ENCODE measurements at places on chromosomes 11 and 22.

DNA sequence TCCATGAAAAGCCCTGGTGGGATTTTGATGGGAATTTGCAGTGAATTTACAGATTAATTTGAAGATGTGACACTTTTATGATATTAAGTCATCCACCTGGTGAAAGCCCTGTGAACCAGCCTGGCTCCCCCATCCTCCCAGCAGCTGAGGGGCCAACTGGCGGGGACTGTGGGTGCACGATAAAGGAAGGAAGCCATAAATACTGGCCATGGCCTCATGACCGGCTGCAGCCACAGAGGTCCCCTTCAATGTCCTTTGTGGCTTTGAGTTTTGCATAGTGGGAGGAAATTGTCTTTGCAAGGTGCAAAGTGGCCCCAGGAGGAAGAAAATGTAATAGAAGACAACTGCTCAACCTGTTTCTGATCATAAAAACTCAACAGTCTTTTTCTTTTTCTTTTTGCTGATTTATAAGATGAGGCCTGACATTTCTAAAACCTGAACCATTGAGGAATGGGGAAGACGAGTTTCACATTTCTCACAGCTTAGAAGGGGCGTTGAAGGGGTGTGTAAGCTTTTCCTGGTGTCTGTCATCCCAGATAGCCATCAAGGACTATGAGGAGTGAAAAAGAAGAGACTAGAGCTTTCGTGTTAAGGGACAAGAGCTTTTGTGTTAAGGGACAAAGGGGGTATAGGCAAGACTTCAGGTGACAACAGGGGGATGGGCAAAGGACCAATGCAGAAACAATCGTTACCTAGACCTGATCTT, 6.3 kb upstream of the NDUFV1 start:
- no peak for DNase-seq

DNA sequence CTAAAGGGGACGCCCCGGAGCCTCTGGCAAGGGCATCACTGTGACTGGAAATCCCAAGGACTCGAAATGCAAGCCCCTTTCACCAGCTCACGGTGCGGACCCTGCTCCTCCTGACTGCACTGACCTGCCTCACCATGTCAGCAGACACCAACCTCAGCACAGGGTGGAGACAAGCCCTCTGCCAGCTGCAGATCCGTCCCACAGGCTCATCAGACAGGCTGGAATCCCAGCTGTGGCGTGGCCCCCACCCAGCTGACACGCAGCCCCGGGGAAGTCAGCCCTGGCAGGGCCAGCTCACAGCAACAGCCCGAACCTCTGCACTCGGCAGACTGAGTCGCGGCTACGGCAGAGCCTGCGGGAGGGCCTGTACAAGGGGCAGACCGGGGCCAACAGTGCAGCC, 36.8 kb downstream of the BRD1 start:
- no peak for DNase-seq

DNA sequence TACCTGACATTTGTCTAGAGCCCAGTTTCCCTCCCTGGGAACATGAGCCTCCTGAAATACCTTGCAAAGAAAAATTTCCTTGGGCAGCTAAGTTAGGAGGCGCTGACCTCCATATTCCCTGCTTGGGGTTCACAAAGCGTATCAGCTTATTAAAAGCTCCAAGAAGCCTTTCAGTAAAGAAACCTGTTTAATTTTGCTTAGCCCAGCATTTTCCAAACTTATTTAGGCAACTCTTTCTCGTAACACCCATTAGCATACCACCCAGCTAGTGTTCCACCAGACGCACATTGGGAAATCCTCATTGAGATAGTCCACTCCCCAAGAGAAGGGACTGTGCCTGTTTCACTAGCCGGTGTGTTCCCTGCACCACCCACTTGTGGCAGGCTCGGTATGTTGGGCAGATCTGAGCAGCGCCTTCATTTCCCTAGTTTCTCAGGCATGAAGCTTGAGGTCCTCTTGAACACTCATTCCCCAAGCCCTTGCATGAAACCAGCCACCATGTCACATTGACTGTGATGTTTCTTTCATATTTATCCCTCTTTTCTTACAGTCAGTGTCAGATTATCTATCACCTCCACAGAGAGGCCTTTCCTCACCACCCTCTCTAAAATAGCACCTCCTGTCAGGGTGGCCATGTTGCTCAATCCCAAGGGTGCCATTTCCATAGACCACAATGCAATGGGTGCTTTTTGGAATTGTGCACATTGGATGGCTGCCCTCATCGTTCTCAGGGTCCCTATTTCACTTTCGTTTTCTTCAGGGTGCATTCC, 12.5 kb upstream of the ELF5 start:
- DNase-seq: no peak

GRCh38 chr22:44409211-44409973, 88.6 kb downstream of the RTL6 start:
- no peak for DNase-seq

DNA sequence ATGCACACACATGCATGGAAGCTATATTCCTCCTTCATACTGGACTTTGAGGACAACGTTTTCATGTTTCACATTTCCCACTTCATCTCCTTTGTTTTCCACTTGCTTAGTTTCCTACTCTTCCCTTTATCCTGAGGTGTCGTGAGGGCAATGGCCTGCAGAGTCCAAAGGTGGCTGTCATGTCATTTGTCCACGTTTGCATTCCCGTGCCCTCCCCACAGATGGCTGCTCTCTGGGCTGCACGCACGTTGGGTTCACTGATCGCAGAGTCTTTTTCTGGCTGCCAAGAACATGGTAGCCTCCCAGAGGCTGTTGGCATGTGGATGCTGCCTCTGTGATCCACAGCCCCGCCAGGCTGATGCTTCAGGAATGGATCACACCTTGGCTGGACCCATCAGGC, 256.0 kb downstream of the ST3GAL4 start:
- no peak for DNase-seq

DNA sequence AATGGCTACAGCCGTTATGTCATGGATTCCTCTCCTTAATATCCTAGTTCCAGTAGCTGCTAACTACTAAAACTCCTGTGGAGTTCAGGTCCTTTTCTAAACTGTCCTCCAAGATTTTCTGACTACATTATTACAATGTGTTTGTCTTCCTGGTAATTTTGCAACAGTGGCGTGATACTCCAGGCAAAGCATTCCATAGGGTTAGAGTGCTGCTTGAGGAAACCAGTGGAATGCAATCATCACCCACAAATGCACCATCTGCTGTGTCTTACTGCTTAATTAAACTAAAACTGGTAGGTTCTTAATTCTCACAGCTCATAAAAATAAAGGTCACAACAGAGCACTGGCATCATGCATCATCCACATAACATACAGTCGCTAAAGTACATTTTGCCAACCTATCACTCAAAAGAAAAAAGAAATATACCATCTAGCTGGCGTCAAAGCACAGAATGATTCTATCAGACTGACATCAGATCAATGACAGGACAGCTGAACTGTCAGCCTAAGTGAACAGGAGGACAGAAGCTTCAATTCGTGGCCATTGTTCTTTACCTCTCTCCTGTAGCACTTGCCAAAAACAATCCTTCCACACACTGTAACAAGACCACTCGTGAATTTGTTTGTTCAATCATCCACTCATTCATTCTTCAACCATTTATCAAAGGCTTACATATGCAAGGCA, 182.5 kb downstream of the CADM1 start:
- DNase-seq: no peak
